ENCODE measurements at places on chromosomes 2 and 18.

DNA sequence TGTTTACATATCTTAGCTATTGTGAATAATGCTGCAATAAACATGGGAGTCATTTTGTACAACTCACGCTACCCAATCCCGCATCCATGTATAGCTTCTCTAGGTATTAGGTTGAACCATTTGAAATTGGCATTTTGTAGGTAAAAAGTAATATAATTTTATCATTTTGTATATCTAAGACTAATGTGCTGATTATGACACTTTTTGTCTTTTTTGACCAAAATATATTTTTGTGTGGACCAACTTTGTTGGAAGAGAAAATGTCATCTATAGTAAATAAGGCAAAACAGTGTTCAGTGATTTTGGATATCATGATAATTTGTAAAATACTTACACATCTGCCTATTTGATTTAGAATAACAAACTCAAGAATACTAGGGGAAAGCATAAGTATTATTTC, 150.7 kb downstream of the MAP2 start:
- no peak for DNase-seq

- no peak for DNase-seq
Measured at GRCh38 chr2:73897240-73897583, 4.4 kb downstream of the ACTG2 start.

DNA sequence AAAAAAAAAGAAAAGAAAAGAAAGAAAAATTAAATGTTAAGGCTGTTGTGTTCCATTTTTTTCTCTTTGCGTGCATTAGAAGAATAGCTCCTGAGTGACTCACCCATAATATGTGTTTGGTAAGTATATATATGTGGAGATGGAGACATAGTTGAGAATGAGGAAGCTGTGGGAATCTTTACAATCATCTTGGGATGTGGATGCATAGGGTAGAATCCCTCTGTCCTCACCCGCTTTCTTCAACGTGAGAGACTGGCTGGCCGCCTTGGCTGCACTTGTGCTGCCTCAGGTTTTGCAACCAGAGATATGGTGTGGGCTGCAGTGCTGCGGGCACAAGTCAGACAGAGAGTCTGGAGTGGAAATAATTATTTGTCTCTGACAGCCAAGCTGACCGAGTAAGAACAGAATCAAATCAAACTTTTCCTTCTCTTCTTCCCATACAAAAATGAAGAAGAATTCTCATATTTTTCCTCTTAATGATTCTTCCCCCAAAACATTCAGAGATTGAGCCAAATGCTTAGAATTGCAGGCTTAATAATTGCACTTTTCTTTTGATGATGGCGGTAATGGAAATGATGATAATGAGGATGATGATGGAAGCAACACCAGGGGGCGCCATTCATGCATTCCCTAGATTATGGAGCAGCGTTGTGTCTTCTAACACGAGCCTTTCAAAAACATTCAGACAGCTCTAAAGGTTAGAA, 48.5 kb downstream of the SERPINB7 start:
- no peak for DNase-seq

DNA sequence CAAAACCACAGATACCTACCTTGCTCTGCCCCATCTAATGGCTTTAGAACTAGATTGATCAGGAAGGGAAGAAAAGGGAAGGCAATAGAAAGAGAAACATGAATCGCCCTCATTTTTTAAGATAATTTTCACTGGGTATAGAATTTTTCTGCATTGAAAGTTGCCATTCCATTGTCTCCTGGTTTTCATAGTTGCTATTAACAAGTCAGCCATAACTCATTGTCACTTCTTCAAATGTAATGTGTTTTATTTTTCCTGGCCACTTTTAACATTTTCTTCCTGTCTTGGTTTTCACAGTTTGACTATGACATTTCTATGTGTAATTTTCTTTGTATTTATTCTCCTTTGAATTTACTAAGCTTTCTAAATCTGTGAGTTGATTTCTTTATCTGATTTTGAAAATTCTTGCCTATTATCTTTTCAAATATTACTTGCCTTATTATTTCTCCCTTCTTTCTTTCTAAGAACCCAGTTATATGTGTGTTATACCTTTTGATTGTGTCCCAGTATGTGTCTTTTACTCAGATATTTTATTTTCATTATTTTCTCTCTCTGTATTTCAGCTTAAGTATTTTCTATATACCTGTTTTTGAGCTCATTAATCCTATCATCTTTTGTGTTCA, 85.5 kb upstream of the GLI2 start:
- DNase-seq: no peak

Data from stimulated activated effector memory CD8-positive, alpha-beta T cell treated with anti-CD3 and anti-CD28 coated beads, Interleukin-12 subunit alpha, Interleukin-12 subunit beta, amount 100 ng/mL, for 72 hours (primary cell).